ENCODE measurements at places on chromosomes 3 and 15.

DNA sequence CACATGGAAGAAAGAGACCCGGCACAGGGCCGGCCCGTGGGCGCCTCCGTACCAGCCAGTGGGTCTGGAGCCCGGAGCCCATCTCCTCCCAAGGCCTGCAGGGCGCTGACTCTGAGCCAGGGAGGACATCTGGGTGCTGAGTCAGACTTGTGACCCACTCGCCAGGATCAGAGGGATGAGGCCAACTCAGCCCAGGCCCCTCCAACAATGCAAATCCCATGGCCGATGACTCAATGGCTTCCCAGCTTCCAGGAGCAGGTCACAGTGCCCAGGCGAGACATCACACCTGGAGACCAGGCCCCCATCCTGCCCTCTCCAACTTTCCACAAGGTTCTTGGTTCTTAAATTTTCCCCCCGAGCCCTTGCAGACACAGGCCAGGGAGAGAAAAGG, 95.1 kb downstream of the LRIG1 start:
- DNase-seq = no peak

DNA sequence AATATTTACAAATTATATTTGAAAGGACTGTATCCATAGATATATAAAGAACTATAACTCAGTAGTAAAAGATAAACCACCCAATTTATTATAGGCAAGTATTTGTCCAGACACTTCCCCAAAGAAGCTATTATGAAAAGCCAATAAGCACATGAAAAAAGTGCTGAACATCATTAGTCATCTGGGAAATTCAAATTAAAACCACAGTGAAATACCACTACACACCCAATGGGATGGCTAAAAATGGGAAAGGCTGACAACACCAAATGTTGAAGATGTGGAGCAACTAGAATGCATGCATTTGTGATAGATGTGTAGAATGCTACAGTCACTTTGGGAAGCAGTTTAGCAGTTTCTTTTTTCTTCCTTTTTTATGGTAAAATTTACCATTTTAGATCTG, 147.0 kb downstream of the PDE8A start:
- no peak for DNase-seq

GRCh38 chr3:15049584-15049983, 15.5 kb downstream of the MRPS25 start:
- no peak for DNase-seq

- no peak for DNase-seq
These were observed 20.3 kb downstream of the FAM98B start for GRCh38 chr15:38474155-38474757.

DNA sequence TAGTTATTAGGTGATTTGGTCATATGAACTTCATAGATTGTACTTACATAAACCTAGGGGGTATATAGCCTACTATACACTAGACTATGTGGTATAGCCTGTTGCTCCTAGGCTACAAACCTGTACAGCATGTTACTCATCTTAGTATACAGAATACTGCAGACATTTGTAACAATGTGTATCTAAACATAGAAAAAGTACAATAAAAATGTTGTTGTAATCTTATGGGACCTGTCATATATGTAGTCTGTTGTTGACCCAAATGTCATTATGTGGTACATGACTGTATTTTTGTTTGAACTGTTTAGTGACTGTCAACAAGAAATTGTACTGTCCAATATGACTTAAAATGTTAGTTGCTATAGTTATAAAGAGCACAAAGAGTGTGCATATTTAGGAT, 69.8 kb downstream of the TCF12 start:
- DNase-seq = no peak

- no peak for DNase-seq
These were observed 10.8 kb downstream of the EIF2AK4 start for GRCh38 chr15:39944726-39945125.

DNA sequence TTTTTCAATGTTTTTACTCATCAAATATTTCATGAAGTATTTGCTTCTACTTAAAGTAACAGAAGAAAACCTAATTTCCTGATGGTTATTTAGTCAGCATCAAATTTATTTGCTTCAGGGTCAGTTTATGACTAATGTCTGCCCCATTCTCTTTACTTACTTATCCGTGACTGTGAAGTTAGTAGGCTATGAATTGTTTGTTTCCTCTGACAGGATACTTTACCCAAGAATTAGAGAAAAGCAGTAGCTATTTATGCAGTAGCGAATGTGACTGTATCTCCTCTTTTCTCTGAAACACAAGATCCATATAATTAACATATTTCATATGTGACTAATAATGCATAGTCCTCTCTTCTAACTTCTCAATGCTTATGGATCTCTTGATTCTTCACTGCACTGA, 329.9 kb upstream of the ROBO1 start:
- DNase-seq = no peak

GRCh38 chr15:43286074-43286473, 19.3 kb upstream of the TGM5 start:
- no peak for DNase-seq

GRCh38 chr15:47820057-47820746, 102.9 kb downstream of the SEMA6D start:
- no peak for DNase-seq

DNA sequence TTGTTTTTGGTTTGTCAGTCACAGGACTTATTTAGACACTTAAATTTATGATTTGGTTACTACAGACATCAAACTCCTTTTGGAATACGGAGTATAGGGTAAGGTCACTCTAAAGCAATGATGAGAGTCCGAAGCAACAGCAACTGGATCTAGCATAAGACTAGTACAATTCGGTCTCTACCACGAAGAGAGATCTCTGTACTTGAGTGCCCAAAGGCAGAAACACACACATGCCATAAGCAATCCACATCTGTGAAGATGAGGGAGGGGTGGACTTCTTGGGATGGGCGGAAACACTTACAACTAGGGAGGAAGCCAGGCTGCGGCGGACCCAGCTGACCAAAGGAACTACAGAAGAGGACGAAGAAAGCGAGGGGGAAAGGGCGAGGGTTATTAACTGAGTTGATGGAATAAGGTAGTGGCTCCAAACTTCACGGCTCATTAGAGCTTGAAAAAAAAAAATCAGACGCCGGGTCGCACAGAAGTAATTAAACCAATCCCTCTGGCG, 595 bp downstream of the DPH6 start:
- peak; percentile 33 for DNase-seq

DNA sequence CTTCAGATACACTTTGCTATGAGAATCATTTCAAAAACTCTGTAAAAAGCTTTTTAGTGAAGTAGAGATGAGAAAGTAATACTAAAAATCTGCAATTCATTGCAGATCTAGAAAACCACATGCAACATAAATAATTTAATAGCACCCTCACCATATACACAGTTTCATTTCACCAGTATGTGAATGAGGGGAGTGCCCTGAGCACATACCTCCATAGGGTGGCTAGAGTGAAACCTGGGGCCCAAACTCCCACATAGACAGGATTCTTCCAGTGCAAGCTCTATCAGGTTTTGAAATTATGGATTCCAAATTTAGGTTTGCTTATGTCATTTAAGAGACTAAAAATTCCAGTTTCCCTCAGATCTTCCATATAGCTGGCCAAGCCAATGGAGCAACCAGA, 973.4 kb upstream of the CFAP20DC start:
- no peak for DNase-seq

DNA sequence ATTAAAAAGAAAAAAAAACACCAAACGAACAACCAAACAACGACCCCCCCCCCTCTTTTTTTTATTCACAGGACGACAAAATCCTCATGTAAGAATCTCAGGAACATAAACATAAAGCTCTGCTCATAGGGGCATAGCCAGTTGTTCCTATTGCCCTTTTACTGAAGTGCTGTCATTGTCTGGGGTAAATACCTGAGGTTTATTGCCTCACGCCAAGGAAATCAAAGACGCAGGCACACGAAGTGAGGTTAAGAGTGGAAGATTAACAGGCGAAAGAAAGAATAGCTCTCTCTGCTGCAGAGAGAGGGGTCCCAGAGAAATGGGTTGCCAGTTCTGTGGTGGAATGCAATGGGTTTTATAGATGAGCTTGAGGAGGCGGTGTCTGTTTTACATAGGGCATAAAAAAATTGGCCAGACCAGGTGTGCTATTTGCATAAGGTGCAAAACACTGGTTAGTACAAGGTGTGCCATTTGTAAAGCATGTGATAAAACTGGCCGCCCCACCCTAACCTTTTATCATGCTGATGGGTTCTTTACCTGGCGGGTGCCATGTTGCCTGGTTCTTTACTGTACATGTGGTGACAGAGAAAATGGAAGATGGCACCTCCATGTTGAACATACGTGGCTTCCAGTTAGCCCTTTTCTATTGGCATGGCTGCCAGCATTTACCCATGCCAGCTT, 257.6 kb upstream of the ZPLD1 start:
- DNase-seq = no peak

DNA sequence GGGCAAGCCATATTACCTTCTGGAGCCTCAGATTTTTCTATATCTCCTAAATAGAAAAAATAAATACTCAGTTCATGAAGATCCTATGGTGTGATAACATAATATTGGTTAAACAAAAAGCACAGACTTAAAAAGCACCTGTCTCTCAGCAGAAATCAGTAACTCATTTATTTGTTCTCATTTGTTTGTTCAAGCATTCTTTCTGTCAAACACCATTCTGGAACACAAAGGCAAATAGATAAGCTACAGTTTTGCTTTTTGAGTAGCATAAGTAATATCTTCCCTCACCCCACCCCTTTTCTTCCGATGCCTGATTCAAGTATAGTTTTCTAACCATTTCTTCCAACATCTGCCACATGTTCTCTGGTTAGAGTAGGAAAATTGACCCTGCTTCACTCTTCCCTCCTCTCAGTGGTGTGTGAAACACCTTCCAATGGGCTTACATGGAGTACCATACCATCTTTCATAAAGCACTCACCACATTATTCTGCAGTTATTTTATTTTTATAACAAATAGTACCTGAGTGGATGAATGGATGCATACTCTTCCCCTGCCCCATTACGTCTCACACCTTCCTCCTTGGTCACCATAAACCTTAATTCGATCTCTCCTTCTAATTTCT, 8.4 kb upstream of the IL1RAP start:
- DNase-seq = no peak

- no peak for DNase-seq
These were observed at the start of gene CA12 for GRCh38 chr15:63381301-63382204. Gene CA12, minus strand, starts transcription at chr15:63381846. Its CDS starts 126 bp downstream, at chr15:63381720.

GRCh38 chr3:159764490-159765029, 224.1 kb upstream of the IL12A start:
- no peak for DNase-seq

GRCh38 chr3:132549890-132550578, 47.0 kb upstream of the ACKR4 start:
- DNase-seq = no peak

DNA sequence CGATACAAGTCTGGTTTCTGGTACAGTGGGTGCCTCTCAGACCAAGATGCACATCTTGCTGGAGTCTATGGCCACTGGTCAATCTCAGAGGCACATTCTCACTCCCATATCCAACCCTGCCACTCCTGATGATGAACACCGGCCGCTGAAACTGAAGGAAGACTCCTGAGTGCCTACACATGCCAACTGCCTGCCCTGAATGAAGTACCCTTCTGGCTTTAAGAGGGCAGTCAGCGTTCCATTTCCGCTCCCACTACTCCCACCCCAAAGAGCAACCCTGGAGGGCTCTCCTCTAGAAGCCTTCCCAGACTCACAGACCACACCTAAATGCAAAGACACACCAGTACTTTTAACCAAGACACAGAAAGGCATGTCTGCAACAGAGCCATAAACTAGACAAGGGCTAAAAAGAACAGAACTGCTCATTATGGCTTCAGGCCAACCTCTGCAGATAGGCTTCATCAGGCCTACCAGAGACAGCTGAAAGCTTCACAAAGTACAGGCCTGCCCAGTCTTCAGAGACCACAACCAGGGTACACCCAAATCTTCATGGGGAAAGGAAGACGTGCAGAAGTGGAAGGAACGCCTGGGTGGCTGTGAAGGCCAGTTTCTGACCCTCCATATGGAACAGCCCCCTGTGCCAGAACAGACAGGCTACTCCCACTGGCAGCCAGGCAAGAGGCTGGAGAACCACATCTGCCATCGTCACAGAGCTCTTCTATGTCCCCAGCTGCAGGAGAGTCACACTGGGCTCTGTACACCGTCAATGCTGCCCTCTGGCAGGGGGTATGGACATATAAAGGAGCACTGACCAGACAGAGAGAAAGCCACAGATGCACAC, 14.3 kb downstream of the ANP32A start:
- DNase-seq = no peak

- DNase-seq = no peak
These were observed 40.1 kb downstream of the FNDC3B start for GRCh38 chr3:172079326-172079976.

DNA sequence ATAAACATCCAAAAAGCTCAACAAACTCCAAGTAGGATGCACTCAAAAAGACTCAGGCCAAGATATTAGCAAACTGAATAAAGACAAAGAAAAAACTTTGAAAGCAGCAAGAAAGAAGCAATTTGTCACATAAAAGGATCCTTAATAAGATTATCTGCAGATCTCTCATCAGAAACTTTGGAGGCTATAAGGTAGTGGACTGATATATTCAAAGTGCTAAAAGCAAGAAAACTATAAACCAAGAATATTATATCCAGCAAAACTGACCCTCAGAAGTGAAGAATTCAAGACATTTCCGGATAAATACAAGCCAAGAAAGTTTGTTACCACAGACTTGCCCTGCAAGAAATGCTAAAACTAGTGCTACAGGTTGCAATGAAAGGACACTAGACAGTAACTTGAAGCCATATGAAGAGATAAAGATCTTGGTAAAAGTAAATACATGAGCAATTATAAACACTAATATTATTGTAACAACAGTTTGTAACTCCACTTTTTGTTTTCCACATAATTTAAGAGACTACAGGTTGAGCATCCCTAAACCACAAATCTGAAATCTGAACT, 23.6 kb downstream of the C3orf33 start:
- no peak for DNase-seq

DNA sequence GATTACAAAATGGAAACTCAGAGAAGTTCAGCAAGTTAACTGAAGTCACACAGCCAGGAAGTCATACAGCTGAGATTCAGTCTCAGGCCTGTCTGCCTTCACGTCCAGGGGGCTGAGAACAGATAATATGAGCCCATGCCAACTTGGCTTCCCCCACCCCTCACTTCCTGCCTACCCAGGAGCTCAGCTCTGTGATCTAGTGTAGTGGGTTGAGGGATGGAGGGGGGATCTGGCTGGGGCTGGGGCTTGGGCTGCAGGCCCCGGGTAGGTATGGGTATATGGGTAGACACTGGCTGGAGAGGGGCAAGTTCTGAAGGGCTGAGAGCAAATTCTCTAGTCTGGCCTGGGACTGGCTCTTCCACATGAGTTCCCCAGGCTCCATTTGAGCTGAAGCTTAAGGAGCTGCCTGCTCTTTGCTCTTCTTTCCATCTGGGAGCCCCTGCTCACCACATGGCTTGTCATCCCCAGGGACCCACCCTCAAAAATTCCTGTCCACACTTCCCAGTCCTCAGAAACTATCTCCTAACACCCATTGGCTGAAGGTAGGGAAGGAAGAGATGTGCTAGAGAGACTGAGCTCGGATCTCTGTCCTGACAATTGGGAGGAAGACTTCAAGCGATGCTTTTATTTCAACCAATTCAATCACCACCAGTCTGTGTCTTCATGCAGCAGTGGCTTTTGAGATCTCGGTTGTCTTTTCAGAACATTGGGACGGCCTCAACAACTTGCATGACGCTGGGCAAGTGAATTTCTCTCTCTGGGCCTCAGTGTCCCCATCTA, 2.0 kb downstream of the RASGRF1 start:
- DNase-seq = no peak
